Hematopoietic multipotent progenitor cell treated with erythropoietin and hydrocortisone succinate and interleukin-3 and kit ligand, for 8 days (in vitro differentiated cells): ENCODE measurements at places on chromosomes 2 and 18.
A peak's percentile ranks its signal among the peaks of the same experiment; 100 is the strongest.

DNA sequence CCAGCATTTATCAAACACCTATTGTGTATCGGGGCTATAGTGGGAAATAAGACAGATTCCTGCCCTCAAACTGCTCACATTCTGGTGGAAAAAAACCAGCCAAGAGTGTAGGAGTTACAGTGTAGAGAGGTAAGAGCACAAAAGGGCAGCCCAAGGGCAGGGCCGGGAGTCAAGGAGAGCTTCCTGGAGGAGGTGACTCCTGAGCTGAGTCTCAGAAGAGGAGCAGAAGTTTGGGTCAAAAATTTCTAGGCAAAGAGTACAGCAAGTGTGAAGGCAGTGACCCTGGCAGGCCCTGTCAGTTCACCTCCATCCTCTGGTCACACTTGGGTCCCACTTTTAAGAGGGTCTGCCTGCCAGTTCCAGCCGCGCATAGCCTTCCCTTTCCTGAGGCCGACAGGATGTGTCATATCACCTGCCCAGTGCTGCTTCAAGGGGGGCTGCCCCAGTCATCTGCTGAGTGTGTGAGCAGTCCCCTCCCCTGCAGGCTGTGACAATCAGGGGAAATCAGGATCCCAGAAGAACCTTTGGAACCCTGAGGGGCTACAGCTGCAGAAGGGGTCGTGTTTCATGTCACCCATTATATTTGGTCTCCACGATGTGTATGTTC, 118.4 kb downstream of the GLI2 start:
- DNase-seq: no peak

DNA sequence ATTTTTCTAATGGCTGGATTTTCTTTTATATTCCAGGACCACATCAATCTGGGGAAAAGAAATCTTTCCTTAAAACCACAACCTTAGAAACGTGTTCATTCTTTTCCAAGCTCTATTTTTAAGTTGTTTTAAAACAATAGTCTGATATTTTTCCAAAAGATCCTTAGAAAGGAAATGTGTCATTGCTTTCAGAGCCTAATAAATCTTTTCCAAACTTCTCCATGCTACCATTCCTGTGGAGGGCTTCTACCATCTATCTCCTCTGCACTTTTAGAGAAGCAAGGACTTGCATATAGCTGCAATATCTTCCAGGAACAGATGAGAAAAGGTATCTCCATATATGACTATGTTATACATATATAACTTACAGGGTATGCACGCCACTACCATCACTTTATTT, 21.2 kb downstream of the WDFY1 start:
- no peak for DNase-seq

GRCh38 chr2:62176801-62177200, 19.1 kb upstream of the B3GNT2 start:
- DNase-seq: peak; percentile 98

GRCh38 chr2:97928591-97928990, 67.2 kb downstream of the TMEM131 start:
- DNase-seq: no peak

DNA sequence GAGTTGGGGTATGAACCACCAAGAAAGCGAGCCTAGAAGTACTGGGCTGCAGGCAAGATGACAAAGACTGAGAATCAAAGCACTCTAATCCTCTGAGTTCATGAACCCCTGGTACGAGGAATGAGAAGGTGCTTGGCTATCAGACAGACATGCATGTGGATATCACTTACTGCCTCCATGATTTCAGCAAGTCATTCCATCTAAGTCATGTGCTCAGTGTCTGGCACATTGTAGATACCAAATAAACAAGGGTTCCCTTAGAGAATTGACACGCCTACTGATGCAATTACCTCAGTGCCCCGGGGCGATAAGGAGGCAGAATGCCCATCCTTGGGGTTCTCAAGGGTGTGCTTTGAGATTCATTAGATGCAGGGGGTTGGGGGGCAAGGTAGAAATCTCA, 125.6 kb upstream of the PKDCC start:
- DNase-seq: peak; percentile 66

- DNase-seq: no peak
These were observed 35.1 kb downstream of the GALM start for GRCh38 chr2:38700881-38701458.

DNA sequence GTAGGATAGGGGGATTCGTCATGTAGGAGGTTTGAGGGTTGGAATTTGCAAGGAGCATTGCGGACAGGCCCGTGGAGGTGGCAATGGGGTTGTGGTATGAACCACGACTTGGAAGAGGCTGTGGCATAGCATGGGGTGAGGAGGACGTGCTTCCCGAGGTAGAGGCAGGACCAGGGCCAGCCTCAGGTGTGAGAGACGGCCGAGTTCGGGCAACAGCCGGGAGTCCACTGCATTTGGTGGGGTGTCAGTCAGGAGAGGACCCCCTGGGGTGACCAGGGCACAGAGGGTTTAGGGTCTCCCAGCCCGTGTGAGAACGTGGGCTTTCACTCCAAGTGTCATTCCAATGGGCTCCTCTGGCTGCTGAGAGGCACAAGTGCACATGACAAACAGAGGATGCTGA, 339.0 kb downstream of the EIPR1 start:
- DNase-seq: no peak

- no peak for DNase-seq
These were observed 124.2 kb downstream of the SPP2 start for GRCh38 chr2:234174742-234175141.

- DNase-seq: no peak
These were observed 340.6 kb downstream of the NYAP2 start for GRCh38 chr2:225740086-225740485.

- no peak for DNase-seq
These were observed 184.0 kb downstream of the TMEM18 start for GRCh38 chr2:493228-493627.

GRCh38 chr2:86786001-86786536, 4.6 kb downstream of the CD8A start:
- DNase-seq: no peak

GRCh38 chr2:61771904-61772845, 81.7 kb downstream of the FAM161A start:
- DNase-seq: no peak

DNA sequence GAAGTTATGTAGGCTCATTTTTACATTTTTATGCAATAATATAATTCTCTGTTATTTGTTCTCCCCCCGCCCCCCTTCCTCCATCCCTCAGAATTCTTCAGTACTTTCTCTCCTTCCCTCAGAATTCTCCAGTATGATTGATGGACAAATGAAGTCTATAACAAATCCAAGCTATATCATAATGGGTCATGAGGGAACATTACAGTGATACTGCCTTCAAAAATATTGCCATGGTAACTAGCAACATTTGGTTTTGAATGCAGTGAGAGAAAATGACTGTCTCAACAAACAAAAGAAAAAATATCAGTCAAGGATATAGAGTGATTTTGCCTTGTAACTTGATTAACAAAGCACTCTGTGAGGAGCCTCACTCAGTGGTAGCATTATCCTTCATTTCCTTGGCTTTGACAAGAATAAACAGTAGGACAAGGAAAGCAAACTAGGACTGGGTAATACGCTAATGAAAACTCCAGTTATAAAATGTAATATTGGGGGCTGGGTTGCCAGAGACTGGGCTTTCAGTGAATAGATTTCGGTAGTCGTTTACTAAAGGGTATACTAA, 392.9 kb upstream of the CRIM1 start:
- DNase-seq: no peak

- DNase-seq: no peak
These were observed 14.0 kb downstream of the CDC42EP3 start for GRCh38 chr2:37657471-37657870.

- DNase-seq: no peak
These were observed 176.1 kb upstream of the SPRED2 start for GRCh38 chr2:65608466-65608865.
